Hair follicular keratinocyte (primary cell): ENCODE measurements at places on chromosomes 1 and 21. TPM values are rescaled to one million over a fixed set of nuclear protein-coding genes. Genes with fewer than 3 reads are reported as not detected.

Gene WNT3A
- total RNA-seq, result not detected in 2 replicates

Gene HSD3B1
- not detected in 2 replicates for total RNA-seq

Gene DNAH14
- total RNA-seq, result 20.0 and 21.3 TPM in 2 replicates

Gene TSTD1
- 123 and 299 TPM in 2 replicates for total RNA-seq

Gene DAB1
- not detected in 2 replicates for total RNA-seq

Gene CFHR5
- total RNA-seq, result not detected in 2 replicates

Gene SLFNL1
- not detected in 2 replicates for total RNA-seq

Gene CD1D
- total RNA-seq, result 9.1 and 9.4 TPM in 2 replicates

Gene KRTAP11-1
- total RNA-seq, result not detected in 2 replicates

Gene TTC34
- total RNA-seq, result under 0.01 and 0.16 TPM in 2 replicates
